ENCODE measurements at places on chromosomes 13 and 19.
A peak's percentile ranks its signal among the peaks of the same experiment; 100 is the strongest.

GRCh38 chr13:113126265-113127150 is 3.9 kb downstream of the F10 start:
- peak; percentile 53 for DNase-seq

DNA sequence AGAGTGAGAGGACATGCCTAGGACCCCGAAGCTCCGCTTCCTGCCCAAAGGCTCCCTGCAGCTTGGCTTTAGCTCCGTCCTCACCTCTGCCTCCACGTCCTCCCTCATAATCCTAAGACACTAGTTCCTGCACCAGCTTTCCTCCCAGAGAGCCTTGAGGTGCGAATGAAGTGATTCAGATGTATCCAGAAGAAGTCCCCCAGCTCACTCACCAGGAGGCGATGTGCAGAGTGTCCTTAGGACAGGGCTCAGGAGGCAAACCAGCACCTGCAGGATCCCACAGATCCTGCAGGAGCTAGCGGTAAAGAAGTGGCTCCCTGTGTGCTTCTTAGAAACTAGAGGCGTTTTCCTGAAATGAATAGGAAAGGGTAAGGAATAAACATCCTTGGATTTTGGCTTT is 109.7 kb downstream of the HSPH1 start:
- DNase-seq, result peak; percentile 22

GRCh38 chr19:52094526-52095130 is 937 bp downstream of the ZNF841 start:
- DNase-seq, result no peak

- no peak for DNase-seq
Measured at GRCh38 chr13:80475718-80476117, 134.8 kb upstream of the SPRY2 start.

GRCh38 chr13:68749796-68750195 is 1357.8 kb upstream of the ATXN8OS start:
- no peak for DNase-seq

- no peak for DNase-seq
Measured at GRCh38 chr13:99665711-99666110, 164.4 kb downstream of the TM9SF2 start.

DNA sequence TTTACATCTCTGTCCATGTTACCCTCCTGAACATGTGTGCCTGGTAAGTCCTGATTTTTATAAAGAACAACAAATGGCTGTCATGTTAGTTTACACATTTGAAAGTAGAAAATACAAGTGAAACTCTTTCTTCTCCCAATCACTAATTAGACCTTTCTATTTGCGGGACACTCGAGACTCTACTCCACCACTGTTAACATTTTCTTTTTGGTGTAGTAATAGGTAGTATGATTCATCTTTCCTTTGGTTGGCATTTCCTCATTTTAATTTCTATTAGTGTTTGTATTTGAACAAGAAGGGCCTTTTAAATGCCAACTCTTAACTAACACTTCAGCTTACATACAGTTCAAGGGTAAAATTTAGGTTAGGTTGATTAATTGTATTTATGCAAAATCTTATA is 371.1 kb downstream of the PCDH9 start:
- no peak for DNase-seq

DNA sequence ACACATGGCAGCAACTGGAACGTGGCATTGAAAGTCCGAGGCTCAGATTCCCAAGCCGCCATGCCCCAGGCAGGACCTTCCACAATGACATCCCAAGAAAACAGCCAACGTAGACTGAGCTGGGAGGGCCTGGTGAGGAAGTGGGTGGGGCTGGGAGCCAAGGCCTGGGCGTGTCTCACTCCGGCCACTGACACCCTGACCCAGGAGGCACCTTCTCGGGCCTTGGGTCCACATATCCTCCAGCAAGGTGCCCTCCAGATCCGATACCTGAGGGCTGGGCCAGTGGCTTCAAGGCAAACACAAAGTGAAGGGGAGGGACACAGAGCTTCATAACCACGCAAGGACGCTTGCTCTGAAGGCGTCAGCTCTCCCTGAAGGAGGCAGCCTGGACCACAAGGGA is 43.0 kb downstream of the RAB20 start:
- no peak for DNase-seq

DNA sequence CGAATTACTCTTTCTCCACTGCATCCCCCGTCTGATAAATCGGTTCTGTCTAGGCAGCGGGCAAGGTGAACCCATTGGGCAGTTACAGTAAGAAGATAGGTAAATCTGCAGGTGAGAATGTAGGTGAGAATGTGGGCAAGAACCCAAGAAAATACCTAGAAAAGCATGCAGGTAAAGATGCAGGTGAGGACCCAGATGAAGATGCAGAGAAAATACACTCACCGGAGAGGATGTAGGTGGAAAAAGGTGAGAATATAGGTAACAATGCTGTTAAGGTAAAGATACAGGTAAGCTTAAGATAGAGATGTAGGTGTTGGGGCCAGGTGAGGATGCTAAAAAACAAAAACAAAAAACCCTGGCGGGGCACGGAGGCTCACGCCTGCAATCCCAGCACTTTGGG is 6.3 kb upstream of the TNFSF14 start:
- no peak for DNase-seq

DNA sequence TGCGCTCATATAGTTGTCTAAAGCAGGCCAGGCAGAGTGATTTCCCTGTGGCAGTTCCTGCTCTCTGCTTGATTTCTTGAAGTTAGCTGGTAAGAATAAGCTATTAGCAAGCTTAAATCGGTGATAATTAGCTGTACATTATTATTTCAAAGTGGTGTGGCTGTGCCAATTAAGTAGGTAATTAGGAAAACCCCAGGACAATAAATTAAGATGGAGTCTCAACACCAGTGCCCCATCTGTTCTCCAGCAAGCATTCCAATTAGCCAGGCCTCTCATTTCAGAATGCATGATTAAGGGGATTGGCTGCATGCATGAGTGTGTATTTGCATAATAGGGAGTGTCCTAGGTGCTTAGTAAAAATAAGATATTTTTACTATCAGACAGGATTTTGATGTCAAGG is 342.3 kb downstream of the GPC5 start:
- no peak for DNase-seq

GRCh38 chr13:85659493-85659892 is 139.7 kb downstream of the SLITRK6 start:
- no peak for DNase-seq

DNA sequence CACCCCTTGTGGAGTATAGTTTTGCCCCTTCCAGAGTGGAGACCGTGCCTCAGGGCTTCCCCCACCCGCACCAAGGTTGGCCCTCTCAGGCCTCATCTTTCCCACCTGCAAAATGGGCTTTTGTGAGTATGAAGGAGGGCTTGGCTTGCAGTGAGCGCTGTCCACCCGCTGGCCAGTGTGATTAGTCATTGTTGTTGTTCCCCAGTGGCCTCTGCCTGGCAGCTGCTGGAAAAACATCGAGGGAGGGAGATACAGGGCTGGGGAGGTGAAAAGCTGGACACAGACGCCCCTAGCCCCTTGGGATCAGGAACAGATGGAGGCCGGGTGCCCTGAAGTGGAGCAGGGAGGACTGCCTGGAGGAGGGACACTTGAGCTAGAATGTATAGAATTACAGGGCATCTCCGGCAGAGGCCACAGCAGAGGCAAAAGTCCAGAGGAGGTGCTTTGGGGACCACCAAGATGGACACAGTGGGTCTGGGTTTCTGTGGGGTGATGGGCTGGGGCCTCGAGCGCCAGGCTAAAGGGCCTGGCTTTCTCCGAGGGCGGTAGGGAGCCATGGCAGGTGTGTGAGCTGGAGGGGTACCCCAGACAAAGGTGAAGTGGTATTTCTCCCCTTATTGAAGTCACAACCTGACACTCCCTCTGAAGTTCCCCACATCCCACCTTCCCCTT is 3.9 kb upstream of the IL12RB1 start:
- DNase-seq, result no peak

DNA sequence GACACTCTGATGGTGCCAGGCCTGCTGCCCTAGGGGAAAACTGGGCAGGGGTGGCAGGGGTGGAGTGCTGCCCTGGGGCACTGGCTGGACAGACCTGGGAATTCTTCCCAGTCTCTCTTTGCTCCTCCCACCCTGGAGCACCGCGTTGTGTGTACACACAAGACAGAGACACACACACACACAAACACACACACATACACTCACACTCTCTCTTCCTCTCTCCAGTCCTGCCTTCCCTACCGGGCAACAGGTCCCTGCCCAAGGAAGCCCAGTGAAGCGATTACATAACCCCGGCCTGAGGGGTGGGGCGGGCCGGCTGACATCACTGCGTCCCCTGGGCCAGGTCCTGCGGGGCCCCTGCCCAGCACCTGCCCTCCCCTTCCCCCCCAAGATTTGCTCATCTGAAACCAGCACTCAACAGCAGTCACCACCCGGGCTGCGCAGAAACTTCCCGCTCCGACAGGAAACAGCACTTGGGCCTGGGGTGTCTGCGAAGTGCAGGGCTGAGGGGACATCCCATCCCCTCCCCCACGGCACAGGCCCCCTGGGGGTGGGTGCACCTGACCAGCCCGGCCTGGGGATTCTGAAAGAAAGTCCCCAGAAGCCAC is 1.2 kb downstream of the MKNK2 start:
- DNase-seq, result peak; percentile 92

DNA sequence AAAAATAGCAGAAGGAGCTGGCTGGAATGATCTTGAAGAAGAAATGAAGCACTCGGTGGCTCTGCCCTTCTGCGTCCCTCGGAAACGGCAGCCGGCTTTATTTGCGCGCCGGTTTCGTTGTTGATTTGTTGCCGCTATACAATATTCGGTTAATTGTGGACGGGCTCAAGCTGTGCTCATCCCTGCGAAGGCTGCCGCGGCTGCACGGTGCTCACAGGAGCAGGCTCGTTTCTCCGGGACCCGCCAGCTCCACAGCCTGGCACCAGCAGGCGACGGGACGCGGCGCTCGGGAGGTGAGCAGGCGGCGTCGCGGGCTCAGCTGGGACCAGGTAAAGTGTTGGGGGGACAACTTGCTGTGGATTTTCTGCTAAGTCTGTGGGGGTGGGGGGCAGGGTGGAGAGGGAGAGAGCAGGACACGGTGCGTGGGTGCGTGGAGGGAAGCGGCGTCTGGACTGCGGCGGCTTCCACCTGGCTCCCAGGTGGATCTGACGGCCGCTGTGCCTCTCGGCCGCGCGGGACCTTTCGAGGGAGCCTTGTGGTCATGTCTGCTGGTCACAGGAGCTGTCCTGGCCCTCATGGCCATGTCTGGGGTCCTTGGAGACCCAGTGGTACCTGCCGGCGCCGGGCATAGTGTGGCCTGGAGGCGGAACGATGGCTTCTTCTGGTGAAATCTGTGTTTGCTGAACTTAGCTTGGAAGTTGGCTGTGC is 90.9 kb downstream of the TEX29 start:
- no peak for DNase-seq

- DNase-seq, result peak; percentile 91
Measured at GRCh38 chr19:2016041-2016807, 710 bp upstream of the BTBD2 start.

DNA sequence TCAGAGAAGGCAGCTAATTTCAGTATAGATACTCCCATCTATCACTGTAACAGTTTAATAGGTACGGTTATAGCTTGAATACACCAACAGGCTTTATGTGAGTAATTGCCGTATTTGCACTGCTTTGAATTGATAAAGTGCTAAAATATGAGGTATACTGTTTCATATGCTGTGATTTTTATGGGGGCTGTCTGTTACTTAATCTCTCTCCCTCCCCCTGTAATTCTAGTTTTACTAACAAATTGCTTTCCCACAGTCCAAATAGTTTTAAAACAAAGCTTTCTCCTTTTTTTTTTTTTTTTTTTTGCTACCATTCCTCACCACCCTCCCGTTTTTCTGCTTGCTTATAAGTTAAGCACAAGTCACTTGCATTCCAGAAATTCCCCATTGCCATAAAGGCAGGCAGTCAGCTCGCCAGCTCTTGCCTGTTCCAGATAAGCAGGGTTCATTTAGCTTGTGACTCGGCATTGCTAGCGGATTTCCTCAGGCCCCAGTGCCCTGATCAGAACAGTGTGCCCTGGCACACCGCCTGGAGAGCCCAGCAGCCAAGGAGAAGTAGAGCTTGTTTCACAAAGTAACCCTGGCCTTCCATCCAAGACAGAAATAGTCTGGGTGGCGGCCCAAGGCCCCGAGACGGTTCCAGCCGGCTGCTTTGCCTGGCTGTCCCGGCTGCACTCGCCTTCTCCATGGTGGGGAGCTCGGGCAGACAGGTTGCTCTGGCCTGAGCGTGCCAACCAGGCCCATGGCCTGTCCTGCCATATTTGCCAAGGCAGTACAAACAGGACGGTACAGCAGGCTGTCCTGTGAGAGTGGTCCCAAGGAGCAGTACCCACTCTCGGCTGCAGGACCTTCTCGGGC is 43.5 kb upstream of the NPAS1 start:
- DNase-seq, result peak; percentile 99

DNA sequence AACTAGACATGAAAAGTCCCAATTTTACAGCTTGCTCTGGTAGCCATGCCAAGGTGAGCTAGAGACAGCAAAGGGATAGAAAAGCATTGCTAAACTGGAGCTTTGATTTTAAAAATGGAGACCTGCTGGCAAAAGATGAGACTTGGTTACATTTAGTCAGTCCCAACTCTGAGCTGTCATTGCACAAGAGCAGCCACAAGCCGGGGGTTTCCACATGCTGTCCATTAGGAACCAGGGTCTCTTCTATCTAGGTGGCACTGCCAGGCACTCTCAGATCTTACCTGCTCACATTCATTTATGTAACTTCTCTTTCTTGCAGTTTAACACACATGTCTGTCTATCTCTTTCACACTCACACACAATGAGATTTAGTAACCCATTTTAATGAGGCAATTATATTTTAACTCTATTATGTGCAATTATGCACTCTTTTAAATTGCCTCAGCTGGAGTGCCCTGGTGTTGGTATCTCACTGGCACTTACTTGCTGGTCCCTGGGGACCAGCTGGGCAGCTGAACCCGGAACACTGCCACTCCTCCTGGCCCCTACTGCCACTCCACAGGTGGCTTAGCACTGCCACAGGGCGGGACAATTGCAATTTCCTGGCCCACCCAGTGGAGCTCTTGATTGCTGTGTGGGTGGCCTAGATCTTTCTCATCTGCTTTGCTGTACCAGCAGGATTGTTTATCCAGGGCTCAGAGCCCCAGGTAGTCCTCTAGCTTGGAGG is 112.5 kb downstream of the COG6 start:
- no peak for DNase-seq

DNA sequence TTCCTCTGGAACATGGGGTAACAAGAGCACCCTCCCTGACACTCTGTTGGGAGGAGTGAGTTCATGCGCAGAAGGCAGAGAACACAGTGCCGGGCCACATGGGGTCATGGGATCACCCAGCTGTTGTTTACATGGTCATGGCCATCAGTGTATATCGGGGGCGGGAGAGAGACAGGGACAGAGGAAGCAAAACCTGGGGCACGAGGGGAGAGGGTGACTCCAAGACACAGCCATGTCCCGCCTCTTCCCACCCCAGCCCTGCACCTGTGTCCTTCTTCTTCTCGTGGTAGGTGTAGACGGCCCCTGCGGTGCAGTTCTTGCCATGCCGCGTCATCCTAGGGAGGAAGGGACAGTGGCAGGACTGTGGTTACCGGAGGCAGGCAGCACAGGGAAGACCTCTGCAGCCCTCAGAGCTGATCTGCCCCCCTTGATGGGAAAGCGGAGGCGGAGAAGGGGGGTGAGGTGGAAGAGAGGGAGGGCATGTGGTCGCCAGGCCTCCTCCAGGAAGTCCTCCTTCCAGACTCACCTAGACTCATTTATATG is 19.9 kb downstream of the NOSIP start:
- DNase-seq, result no peak

GRCh38 chr19:30167206-30167868 is 204.8 kb upstream of the ZNF536 start:
- DNase-seq, result no peak
